ENCODE measurements at places on chromosomes 2 and 18.

DNA sequence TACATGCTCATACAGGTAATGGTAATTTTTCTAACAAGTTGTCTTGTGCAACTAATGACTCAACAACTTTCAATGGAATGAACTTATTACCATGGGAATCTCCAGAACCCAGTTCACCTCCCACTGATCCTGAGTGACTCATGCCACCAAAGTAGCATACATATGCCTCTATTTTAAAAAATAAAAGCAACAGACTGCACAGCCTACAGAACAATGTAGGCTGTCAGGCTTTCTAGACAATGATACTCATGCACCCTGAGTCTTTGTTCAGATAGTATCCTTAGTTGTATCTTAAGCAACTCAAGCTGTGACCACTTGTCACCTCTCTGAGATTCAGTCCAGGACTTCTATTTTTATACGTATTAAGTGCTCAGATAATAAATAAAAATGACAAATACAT is 531.0 kb upstream of the SETBP1 start:
- no peak for DNase-seq

GRCh38 chr2:151551556-151551955 is 141.9 kb downstream of the RIF1 start:
- DNase-seq: no peak

- no peak for DNase-seq
These were observed 5.7 kb upstream of the AMER3 start for GRCh38 chr2:130749641-130750040.

GRCh38 chr2:237665713-237666143 is 38.3 kb downstream of the LRRFIP1 start:
- no peak for DNase-seq

- DNase-seq: no peak
These were observed 531.4 kb downstream of the TDRD15 start for GRCh38 chr2:21655136-21655535.

DNA sequence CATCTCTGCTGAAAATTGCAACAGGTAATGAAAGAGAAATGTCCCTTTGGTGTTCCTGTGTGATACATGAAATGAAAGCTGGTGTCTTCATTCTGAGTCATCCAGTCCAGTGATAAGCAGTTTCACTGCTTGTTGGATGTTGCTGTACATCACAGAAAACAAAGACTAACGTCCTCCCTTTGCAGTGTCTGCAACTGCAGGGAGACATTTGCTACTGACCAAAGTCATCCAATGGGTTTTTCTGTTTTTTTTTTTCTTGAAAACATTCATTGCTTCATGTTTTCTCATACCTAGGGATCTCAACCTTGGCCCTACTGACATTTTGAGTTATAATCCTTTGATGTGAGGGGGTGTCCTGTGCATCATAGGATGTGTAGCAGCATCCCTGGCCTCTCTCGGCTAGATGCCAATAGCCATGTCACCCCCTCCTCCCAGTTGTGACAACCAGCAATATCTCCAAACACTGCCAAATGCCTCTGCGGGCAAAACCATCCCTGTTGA is 63.6 kb upstream of the FZD5 start:
- DNase-seq: peak; percentile 31

- DNase-seq: no peak
These were observed 3.5 kb upstream of the NCK2 start for GRCh38 chr2:105741174-105741573.

GRCh38 chr2:63698786-63699548 is 110.2 kb downstream of the MDH1 start:
- no peak for DNase-seq

DNA sequence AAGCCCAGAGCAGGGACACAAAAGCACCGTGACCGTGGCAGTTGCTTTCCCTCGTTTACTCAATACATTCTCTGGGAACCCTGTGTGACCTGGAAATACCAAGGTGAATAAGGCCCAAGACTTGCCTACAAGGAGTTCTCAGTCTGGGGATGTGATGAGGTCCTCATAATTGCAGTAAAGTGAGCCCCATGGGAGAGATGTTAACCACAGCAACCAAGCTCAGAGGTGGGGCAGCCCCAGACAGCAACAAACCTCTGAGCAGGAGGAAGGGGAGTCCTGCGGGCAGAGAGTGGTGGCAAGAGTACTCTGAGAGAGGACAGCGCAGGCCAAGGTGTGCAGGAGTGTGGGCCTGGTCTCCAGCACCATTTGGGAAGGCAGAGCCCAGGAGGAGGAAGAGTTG is 91.6 kb downstream of the TTC32 start:
- no peak for DNase-seq

- DNase-seq: no peak
These were observed 23.0 kb downstream of the DBI start for GRCh38 chr2:119389615-119390306.

DNA sequence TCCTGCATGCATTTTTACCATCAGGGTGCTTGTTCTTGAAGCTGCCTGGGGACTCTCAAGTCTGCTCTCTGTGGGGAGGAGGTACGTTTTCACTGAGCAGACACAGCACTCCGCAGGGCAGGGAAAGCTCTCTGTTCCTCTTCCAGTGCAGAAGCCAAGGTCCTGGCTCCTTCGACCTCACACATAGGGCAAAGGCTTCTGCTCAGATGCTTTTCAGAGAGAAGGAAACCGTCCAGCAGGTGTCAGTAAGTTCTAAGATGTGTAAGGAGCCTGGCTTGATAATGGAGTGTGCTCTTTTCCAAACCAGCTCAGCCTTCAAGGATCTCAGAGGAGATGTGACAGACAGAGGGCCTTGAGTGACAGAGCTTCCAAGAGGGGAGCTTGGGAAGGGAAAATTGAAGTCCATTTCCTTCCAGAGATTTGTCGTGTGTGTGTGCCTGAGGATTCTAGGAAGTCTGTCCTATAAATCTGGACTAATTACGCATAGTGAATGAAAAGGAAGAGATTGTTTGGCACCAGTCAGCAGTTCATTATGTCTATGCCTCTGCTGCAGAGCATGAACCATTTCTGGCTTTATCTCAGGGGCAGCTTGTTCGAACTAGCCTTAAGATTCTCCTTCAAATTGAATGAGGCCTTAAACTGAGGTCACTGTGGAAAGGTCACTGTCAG is 67.3 kb upstream of the UPP2 start:
- DNase-seq: no peak

GRCh38 chr2:65922794-65923193 is 490.4 kb upstream of the SPRED2 start:
- DNase-seq: no peak

DNA sequence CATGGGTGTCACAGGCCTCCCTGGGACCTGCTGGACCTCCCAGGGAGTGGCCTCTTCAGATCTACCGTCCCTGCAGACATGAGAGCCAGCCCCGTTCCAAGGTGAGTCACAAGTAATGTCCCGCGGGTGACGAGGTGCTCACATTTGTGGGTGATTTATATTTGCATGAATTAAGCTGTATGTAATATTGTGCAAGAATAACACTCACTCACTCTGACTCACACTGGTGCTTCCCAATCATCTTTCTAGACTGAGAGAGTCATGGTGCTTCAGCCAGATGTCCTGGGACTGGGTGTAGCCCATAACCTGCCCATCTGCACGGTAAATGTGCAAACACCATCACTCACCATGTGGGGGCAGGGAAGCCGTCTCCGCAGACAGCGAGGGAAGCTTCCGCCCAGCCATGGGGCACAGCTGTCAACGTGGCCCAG is 347.5 kb upstream of the SALL3 start:
- no peak for DNase-seq

- no peak for DNase-seq
These were observed 423 bp upstream of the TTC27 start for GRCh38 chr2:32627441-32627813.

DNA sequence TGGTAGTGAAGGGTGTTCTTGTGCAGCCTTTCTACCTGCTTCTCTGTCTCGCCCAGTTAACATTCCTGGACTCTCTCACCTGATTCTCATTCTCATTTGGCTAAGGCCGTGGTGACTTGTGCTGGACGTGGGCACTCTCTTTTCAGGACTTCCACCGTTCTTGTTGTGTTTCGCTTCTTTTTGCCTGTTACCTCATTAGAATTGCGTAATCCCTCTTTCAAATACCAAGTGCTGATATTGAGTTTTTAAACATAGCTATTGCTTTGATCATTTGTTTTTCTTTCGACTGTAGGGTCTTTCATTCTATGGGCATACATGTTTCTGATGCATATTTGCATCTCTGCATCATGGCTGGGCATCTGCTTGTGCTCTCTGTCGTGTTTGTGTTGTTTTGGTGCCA is 287.0 kb downstream of the ALPK2 start:
- no peak for DNase-seq

- DNase-seq: no peak
These were observed 3.8 kb upstream of the RHBDD1 start for GRCh38 chr2:226832061-226832460.

DNA sequence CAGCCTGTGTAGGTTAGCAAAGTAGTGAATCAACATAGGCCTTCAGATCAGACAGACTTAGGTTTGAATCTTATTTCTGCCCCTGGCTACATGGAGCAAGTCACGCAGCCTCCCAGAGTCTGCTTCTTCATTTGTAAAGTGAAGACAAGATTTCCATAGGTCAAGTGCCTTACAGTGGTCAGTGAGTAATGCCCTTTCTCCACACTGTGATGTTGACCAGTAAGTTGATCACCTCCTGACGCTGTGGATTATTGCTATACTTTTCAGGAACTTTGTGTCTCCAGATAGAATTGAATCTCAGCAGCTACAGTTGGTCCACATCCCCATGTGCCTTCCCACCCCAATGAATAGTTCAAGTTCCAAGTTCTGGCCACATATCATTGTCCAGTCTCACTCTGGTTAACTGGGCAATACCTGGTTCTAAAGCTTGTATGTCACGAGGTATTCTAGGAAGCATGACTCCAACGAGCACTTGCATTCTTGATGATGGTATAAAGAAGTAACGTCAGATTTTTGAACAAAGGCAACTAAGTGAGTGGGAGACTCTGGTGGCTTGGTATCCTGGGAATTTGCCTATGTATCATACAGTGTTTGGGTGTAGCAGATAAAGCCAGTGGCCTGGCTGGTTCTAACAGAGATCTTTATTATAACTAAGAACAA is 2.1 kb upstream of the CLIP4 start:
- no peak for DNase-seq

- DNase-seq: no peak
These were observed 16.2 kb downstream of the CEP68 start for GRCh38 chr2:65072181-65072970.

DNA sequence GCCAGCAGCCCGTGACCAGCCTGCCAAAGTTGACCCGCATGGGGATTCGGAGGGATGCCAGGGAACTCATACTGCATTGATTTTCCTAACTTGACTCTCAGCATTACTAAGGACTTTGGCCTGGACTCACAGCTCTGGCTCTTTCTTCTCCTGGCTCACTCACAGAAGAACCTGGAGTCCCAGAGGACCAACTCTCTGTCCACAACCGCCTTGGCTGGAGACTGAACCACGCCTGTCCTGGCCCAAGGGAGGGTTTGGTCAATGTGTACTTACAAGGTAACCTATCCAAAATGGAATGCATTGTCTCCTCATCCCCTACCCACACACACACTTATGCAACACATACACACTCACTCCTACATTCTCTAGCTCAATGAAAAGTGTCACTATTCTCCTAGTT is 135.6 kb upstream of the KLHL29 start:
- no peak for DNase-seq

DNA sequence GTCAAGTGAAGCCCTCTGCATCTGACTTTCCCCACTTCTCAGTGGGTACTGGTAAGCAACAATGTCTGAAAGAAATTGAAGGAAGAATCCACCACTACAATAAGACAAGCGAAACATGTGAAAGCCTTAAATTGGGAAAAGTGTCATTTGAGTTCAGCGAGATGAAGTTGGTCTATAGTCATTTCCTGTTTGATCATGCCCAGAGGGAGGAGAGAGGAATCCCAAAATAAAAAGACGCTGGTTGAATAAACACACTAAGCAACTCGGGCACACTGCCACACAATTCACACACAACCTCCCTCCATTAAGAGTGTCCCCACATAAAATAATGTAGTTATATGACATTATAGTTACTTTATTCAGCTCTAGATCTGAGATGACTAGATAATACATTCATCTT is 166.1 kb downstream of the CBLN2 start:
- DNase-seq: no peak

DNA sequence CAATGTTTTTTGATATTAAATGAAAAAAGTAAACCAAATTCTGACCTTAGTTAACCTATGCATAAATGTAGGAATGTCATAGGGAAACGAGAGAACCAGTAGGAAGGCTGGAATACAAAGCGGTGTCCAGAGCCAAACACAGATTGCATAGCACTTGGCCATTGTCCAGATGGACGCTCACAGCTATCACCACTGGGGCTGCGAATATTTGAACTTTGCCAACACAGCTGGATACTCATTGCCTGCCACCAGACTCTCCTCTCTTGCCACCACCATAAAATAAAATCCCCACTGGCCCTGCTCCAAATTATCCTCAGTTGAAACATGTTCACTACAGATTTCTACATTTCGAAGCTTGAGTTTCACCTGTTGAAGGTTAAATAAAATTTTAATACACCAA is 159.3 kb upstream of the GULP1 start:
- no peak for DNase-seq

- DNase-seq: no peak
These were observed 170.3 kb downstream of the BCL2 start for GRCh38 chr18:63149302-63149587.

- DNase-seq: no peak
These were observed 1027.7 kb downstream of the TMEM182 start for GRCh38 chr2:103789381-103790095.

DNA sequence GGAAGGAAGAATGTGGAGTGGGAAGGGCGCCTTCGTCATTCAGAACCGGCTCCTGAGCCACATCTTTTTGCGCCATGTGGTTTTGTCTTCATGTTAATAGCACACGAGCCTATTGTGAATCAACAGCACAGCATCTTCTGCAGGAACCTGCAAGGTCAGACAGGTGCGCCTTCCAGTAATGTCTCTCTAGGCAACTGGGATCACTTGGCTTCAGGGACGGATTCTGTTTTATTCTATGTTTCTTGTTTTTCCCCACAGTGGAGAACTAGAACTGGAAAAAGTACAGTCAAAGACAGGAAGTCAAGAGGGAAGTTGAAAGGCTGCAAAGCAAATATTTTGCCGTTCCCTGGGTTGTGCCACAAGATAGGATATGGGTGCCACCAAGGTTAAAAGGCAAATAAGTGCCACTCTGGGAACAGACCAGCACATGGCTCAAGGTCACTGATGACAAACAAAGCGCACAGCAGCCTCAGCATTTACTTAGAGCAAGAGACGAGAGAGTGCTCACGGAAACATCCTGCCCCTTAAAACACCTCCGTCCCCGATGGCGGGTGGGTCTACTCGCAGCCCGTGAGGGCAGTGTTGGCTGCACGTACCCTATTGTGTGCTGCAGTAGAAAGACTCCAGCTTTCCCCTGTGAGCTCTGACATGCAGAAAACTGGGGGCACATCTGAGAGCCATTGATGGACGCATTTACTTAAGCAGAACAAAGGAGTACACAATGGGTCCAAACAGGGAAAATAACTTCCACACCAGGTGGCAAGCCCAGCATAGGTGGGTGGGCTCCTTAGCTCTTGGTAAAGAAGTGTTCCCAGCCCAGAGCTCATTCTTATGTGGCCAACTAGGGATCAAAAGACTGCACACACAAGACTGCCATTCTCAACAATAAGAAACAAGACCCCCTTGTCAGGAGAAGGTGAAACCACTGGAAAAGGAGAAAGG is 107.2 kb upstream of the PARD3B start:
- no peak for DNase-seq

- DNase-seq: no peak
These were observed 25.9 kb downstream of the OSR1 start for GRCh38 chr2:19332503-19332902.

Data from GM12878 (cell line).